ENCODE measurements at places on chromosomes 3 and 15. TPM values are rescaled to one million over a fixed set of nuclear protein-coding genes. Genes with fewer than 3 reads are reported as not detected.

- H3K27ac ChIP-seq = no peak overlapping the region
- no peak overlapping the region for H3K4me3 ChIP-seq
- DNase-seq = no peak
- H3K36me3 ChIP-seq = no peaks in the 10 kb centered on the region
Measured at GRCh38 chr15:78069462-78070029, 8.0 kb downstream of the TBC1D2B start.

DNA sequence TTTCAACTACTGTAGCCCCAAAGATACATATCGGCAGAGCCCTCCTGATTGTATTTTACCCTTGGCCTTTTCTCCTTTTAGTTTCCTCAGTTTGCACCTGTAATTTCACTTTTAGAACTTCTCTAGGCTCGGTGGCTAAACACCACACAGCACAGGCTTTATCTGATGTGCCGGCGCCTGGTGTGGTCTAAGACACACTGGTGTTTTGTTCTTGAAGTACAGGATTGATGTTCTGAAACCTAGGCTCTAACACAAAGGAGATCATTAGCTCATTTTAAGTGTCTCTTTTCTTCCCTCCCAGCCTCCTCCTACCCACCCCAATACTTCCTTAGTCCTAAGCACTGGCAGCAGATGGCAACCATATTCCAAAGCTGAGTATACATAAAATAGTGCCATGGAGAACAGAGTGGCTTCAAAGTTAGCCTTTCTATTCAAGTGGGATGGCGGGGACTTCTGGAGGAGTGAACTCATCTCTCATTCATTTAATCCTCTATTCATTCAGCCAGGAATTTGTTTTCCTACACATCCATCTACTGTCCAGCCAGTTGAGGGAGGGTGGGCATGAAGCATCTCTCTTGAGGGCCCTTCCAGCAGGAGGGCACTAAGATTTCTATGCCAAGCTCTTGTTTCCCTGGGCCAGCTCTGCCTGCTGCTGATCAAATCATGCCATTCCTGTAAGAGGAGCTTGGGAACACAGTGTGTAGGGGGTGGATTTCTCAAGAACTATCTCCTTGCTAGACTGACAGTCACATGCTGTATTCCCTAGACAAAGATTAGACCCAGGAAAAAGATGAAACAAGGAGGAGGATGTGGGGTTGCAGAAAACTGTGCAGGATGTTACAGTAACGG, 71.2 kb downstream of the TIGIT start:
- H3K27me3 ChIP-seq = no peaks in the 10 kb centered on the region
- peak; percentile 10 for DNase-seq
- peaks cover 12% of the 10 kb centered on the region for H3K4me1 ChIP-seq
- no peak overlapping the region for H3K4me3 ChIP-seq

GRCh38 chr15:57273402-57273801, 102.9 kb upstream of the CGNL1 start:
- peaks cover 20% of the 10 kb centered on the region for H3K36me3 ChIP-seq
- H3K4me1 ChIP-seq = no peaks in the 10 kb centered on the region
- no peak overlapping the region for H3K27ac ChIP-seq
- H3K4me3 ChIP-seq = no peak overlapping the region
- no peak for DNase-seq
- no peaks in the 10 kb centered on the region for H3K27me3 ChIP-seq

DNA sequence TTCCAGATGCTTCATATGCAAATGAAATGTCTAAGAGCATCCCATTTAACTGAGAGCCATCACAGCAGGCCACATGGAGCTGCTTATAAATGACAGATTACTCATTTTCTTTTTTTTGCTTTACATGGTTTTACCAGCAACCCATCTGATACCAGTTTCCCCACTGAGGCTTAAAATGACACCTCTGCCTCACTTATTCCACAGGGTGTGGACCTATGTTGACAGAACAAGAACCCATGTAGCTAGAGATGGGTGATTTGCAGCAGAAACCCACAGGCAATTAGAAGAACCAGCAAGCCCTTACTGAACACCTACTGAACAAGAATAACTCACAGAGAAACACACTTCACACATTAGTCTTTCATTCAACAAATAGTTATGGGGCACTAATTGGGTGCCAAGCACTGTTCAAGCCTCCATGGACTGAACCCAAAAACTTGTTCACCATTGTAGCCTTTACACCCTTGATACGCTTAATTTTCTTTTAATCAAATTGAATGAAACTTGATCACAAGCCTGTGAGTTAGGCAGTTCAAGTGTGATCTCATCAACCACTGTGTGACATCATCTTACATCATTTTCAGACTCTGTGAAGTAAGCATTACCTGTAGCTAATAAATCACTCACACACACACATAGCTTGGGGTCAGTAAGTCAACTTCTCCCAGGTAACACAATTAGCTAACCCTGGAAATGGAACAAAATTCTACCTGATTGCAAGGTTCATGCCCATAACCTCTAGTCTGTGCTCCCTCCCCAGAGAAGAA, 45.4 kb downstream of the MAGI1 start:
- DNase-seq = no peak
- H3K4me1 ChIP-seq = peaks cover 14% of the 10 kb centered on the region
- no peaks in the 10 kb centered on the region for H3K36me3 ChIP-seq
- no peak overlapping the region for H3K27ac ChIP-seq

- DNase-seq = no peak
- H3K4me1 ChIP-seq = no peaks in the 10 kb centered on the region
- no peak overlapping the region for H3K4me3 ChIP-seq
- H3K27me3 ChIP-seq = no peaks in the 10 kb centered on the region
- no peak overlapping the region for H3K27ac ChIP-seq
- no peaks in the 10 kb centered on the region for H3K36me3 ChIP-seq
Measured at GRCh38 chr15:101803676-101804075, 367 bp downstream of the OR4F6 start.

GRCh38 chr3:50194128-50194902, 2.9 kb downstream of the GNAT1 start:
- H3K27me3 ChIP-seq = peaks cover 32% of the 10 kb centered on the region
- H3K36me3 ChIP-seq = no peaks in the 10 kb centered on the region
- H3K4me3 ChIP-seq = no peak overlapping the region
- no peaks in the 10 kb centered on the region for H3K4me1 ChIP-seq

- H3K27ac ChIP-seq = no peak overlapping the region
- H3K27me3 ChIP-seq = no peaks in the 10 kb centered on the region
- no peak for DNase-seq
- H3K4me1 ChIP-seq = no peaks in the 10 kb centered on the region
- H3K4me3 ChIP-seq = no peak overlapping the region
Measured at GRCh38 chr15:68363353-68363752, 68.6 kb downstream of the ITGA11 start.

The LYZL4 gene
- not detected for total RNA-seq

The FOXB1 gene
- total RNA-seq = 9.6 TPM

The TMEM108 gene
- 4.8 TPM for total RNA-seq

The CPEB1 gene
- 2.1 TPM for total RNA-seq

The ARPIN gene
- total RNA-seq = 5.9 TPM
